Fibroblast of gingiva (primary cell): ENCODE measurements at places on chromosomes 12 and 14.

DNA sequence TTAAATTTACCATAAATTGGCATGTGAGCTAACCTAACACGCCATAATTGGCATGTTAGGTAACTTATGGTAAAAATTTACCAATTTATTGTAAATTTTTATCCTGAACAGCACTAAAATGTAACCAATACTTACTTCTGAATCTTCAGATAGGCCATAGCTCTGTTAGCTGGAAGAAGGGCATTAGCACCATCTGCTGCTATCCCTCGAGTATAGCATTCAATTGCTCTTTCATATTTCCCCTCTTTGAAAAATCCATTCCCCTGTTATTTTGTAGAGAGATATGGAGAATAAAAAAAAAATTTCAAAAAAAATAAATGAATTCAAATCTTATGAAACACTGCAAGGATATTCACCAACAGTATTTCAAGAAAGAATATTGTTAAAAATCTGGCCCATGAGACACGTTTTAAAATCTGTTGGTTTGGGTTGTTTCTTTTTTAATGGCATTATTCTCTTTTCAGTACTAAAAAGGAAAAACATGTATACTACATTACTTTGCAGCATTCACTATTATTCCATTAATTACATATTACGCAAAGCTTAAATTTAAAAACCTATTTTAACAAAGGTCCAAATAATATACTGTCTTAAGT lies 19.1 kb downstream of the RPAP3 start:
- peak; percentile 44 for DNase-seq

- no peak for DNase-seq
Observed at GRCh38 chr12:52024845-52025230, 18.1 kb downstream of the TAMALIN start.

- DNase-seq, result peak; percentile 99
Observed at GRCh38 chr12:6215932-6216494, 15.8 kb downstream of the CD9 start.

- DNase-seq, result no peak
Observed at GRCh38 chr12:68870443-68870842, 62.5 kb downstream of the MDM2 start.

DNA sequence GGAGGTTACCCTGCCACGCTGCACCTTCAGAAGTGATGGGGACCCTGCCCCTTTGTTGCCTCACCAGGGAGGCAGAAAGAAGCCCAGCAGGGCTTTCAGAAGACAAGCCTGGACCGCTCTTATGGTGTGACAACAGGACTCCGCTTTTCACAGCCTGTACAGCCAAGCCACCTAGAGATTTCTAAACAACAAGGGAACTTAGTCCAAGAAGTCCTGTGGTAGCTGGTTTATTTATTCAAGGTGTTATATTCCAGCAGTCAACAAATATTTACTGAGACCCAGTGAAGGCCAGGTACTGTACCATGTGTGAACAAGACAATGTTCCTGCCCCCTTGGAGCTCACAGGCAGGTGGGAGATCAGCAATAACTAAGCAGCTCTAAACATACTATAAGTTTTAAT lies 4.0 kb upstream of the TMEM229B start:
- no peak for DNase-seq

DNA sequence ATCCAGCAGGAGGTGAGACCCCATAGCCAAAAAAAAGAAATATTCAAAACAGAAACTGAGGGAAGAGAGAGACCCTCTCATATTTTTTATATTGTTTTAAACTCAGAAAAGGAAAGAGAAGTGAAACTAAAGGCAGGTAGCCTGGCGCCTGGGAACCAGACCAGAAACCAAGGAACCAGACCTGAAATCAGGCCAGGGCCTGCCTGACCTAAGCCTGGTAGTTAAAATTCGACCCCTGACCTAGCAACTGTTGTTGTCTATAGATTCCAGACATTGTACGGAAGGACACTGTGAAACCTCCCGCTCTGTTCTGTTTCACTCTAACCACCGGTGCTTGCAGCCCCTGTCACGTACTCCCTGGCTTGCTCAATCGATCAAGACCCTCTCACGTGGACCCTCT lies 38.5 kb upstream of the CD163 start:
- DNase-seq, result no peak

DNA sequence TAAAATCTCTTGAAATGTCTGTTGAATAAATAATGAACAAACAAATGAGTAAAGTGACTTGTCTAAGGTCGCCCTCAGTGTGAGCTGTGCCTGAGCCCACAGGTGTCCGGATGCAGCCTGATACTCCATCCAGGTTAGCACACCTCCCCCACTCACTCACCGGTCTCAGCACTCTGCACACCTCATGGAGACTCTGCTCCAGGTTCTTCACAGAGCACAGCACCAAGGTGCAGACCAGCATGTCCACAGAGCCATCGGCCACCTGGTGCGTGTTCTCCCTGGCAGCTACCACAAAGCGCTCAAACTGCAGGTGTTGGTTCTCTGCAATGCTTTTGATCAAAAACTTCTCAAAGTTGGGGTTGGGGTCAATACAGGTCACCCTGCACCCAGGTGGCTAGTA lies 4.1 kb upstream of the KRT7 start:
- no peak for DNase-seq

GRCh38 chr12:44774815-44775411 lies 101.2 kb downstream of the NELL2 start:
- no peak for DNase-seq

- no peak for DNase-seq
Observed at GRCh38 chr12:90015228-90015627, 306.6 kb upstream of the ATP2B1 start.

GRCh38 chr14:104753528-104754212 lies 723 bp downstream of the SIVA1 start:
- DNase-seq, result no peak

DNA sequence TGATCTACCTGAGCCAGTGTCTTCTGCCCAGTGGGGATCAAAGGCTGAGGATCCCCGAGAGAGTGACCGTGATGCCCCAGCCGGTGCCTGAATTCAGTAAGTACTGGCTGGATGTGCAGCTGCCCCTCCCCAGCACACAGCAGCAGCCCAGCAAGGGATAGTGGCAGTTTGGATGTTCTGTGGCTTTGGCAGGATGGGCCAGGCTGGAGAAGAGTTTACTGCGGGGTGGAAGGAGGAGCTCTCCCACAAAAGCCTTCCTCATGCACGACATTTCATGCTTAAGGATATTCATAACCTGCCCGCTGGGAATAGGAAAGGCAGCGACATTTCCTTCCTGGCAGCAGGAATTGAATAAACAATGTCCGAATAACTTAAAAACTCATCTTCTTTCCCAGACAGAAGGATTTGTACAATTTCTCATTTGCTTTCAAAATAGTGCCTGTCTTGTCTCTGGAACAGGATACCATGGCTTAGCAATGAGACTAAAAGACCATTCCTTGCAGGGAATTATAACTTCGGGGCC lies 135.6 kb upstream of the PRMT8 start:
- DNase-seq, result no peak

DNA sequence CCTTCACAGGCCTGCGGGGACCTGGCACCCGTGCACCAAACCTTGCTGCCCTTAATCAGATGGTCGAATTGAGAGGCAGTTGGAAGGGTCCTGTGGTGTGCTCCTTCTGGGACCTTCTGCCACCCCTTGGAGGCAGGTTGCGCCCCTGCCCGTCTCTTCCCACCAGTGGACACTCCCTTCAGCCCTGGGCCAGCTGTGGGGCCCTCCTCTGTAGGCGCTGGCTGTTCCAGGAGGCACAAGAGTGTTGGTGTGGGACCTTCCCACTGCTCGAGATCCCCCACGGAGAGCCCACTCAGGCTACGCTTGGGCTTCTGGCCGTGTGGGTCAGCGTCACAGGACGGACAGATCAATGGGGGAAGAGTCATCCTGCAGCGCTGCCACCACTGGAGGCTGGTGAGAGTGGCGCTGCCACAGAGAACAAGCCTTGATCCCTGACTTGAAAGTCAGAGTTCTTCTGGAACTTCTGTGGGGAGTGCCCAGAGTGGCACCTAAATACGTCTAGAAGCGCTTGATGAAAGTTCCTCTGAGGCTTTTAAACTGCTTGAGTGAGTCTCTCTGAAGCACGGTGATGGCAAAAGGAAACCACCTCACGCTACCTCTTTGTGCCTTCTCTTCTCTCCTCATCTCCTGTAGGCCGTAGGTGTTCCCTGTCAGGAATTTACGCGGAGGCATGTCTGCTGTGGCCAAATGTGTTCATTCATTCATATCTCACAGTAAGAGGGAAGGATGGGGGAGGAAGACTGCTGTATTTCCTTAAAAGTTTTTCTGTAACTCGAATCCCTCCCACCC lies 48.3 kb downstream of the TRAF3 start:
- no peak for DNase-seq

- no peak for DNase-seq
Observed at GRCh38 chr14:104600805-104601204, 3.8 kb downstream of the TMEM179 start.

- no peak for DNase-seq
Observed at GRCh38 chr12:53998110-53998899, 1.7 kb upstream of the HOXC9 start.

DNA sequence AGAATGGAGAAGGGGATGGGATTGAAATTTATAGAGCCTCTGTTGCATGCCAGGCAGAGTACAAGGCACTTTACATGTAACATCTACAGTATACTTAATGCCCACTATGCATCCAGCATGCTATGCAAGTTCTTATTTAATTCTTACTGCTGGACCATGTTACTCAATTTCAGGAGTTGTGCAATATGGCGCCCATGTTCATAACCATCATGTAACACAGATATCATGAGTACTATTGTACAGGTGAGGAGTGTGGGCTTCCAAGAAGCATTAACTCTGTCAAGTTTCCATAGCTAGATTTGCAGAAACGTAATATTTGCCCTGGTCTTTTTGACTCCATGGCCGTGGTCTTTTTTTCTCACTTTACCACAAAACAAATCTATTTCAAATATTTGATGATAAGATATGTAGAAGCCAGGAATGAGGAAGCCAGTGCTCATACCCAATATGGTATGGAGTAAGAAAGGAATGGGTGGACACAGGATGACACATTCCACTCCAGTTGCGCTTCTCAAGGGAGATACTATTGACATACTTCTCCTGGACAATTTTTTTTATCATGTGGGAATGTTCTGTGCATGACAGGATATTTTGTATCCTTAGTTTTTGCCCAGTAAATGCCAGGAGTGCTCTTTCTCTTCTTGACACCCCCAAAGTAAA lies 191.8 kb downstream of the C12orf75 start:
- no peak for DNase-seq

DNA sequence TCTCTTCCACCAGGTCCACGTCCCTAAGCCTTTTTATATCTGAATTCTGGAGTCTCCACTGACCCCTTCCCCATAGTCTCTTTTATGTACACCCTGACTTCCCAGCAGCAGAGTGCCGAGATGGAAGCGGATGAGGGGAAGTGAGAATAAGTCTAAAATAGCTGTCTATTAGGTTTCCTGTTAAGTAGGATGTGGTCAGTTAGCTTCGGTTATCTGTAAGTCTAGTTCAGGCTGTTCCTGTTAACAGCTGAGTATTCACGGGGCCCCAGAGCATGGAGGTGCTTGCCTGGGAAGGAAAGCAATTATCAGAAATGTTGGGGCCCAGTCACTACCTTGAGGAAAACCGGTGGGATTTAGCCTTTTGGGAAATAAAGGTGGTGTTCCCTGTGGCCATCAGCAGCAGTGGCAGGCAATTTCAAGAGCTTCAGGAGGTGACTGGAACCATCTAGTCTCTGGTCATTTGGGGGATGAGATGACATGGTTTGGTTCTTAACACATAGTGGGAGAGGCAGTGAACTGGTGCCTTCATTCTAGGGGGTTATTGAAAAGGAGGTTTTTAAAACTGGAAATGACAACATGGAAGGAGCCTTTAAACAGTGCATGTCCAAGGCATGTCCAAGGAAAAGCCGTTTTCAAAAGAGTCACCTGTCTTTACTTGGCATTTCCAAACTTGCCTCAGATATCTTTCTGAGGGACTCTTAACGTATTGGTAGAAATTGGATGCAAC lies 21.8 kb downstream of the CHST11 start:
- no peak for DNase-seq

DNA sequence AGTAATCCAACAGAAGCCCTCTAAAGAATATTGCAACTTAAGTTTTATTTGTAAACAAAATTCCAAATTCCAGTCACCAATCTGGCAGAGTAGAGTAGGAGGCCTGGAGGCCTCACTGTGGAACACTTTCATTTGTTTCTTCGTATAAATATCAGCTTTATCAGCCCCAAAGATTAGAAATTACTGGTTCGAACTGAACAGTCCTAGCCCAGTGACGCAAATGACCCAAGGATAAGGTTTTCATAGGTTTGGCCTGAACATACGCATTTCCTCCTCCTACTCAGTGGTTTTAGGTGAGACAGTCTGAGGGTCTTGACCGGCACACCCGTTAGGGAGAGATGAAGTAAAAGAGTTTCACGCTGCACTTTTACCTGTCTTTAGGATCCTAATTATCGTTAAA lies 1.7 kb downstream of the CDC42BPB start:
- DNase-seq, result peak; percentile 8

GRCh38 chr12:108175310-108175709 lies 46.2 kb downstream of the WSCD2 start:
- no peak for DNase-seq

- DNase-seq, result no peak
Observed at GRCh38 chr12:111798182-111798581, 31.4 kb downstream of the ALDH2 start.

- no peak for DNase-seq
Observed at GRCh38 chr14:92041203-92041602, 1.3 kb upstream of the TRIP11 start.

- no peak for DNase-seq
Observed at GRCh38 chr12:78683031-78683430, 181.5 kb upstream of the SYT1 start.

GRCh38 chr14:83566567-83566966 lies 1963.4 kb upstream of the FLRT2 start:
- DNase-seq, result peak; percentile 9

- DNase-seq, result peak; percentile 34
Observed at GRCh38 chr12:118063576-118064391, 2.8 kb upstream of the WSB2 start.

GRCh38 chr12:93713060-93713459 lies 35.9 kb downstream of the CRADD start:
- no peak for DNase-seq

DNA sequence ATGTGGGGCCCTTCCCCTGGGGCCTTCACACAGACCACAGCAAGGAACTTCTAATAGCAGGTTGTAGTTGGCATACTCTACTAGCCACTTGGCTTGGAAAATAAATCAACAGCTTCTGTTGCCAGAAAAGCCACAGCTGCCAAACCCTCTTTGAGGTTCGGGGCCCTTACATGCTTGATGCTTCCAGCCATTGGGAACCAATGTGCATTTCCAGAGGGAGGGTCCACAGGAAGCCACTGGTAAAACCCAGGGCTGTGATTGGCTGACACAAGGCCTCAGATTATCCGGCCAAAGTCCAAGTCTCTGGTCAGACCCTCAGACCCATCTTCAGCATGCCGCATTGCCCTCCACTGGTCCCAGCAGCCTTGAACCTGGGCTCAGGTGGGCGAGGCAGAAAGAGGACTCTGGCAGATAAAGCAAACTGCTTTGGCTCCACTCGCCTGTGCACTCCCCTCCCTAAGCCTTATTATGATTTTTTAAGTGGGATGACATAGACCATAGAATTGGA lies 214.4 kb downstream of the BCL11B start:
- DNase-seq, result no peak

- DNase-seq, result no peak
Observed at GRCh38 chr14:89720741-89721729, 233.5 kb downstream of the EFCAB11 start.
